BJ (cell line): ENCODE measurements at places on chromosomes 2 and 18. TPM values are rescaled to one million over a fixed set of nuclear protein-coding genes. Genes with fewer than 3 reads are reported as not detected.

The GNLY gene
- polyA plus RNA-seq, result not detected in 2 replicates

The C1D gene
- polyA plus RNA-seq, result 11.4 and 30.4 TPM in 2 replicates

The SP5 gene
- polyA plus RNA-seq, result not detected in 2 replicates

The PTGR3 gene
- polyA plus RNA-seq, result 63.0 and 70.3 TPM in 2 replicates

The GPR35 gene
- polyA plus RNA-seq, result 0.10 and 0.17 TPM in 2 replicates

The MRO gene
- not detected in 2 replicates for polyA plus RNA-seq

The CD8B2 gene
- polyA plus RNA-seq, result not detected in 2 replicates

The ADD2 gene
- not detected in 2 replicates for polyA plus RNA-seq

The UGT1A9 gene
- not detected in 2 replicates for polyA plus RNA-seq

The LINC00305 gene
- not detected in 2 replicates for polyA plus RNA-seq

The SPHKAP gene
- polyA plus RNA-seq, result 0.44 and 0.50 TPM in 2 replicates

The KLHL14 gene
- not detected in 2 replicates for polyA plus RNA-seq

The L3MBTL4 gene
- not detected in 2 replicates for polyA plus RNA-seq

The ITPRIPL1 gene
- 0.52 and 0.59 TPM in 2 replicates for polyA plus RNA-seq

The FBXO15 gene
- 0.75 and 0.82 TPM in 2 replicates for polyA plus RNA-seq

The CNGA3 gene
- not detected in 2 replicates for polyA plus RNA-seq

The TNFAIP6 gene
- 2.1 and 4.5 TPM in 2 replicates for polyA plus RNA-seq

The IL36G gene
- not detected in 2 replicates for polyA plus RNA-seq

The RSAD2 gene
- polyA plus RNA-seq, result 0.05 and 0.22 TPM in 2 replicates

The AQP4 gene
- polyA plus RNA-seq, result not detected in 2 replicates

The IL1B gene
- 7.6 and 8.4 TPM in 2 replicates for polyA plus RNA-seq

The ANKRD30B gene
- polyA plus RNA-seq, result 0.05 TPM in 1 of 2 replicates, not detected in the other

The ZBTB7C gene
- polyA plus RNA-seq, result not detected in 2 replicates

The DHX57 gene
- 10.0 and 15.2 TPM in 2 replicates for polyA plus RNA-seq

The CNDP1 gene
- polyA plus RNA-seq, result not detected in 2 replicates

The KDSR gene
- polyA plus RNA-seq, result 29.1 and 32.0 TPM in 2 replicates

The GREB1 gene
- not detected in 2 replicates for polyA plus RNA-seq

The SYT4 gene
- not detected in 2 replicates for polyA plus RNA-seq

The COL5A2 gene
- polyA plus RNA-seq, result 351 and 383 TPM in 2 replicates

The SERPINB13 gene
- polyA plus RNA-seq, result not detected in 2 replicates

The RNPEPL1 gene
- polyA plus RNA-seq, result 7.3 and 12.7 TPM in 2 replicates

The SERPINB2 gene
- polyA plus RNA-seq, result 15.2 and 22.1 TPM in 2 replicates

The CRACDL gene
- not detected in 2 replicates for polyA plus RNA-seq

The IL18RAP gene
- not detected in 2 replicates for polyA plus RNA-seq

The POU3F3 gene
- polyA plus RNA-seq, result not detected in 2 replicates

The ABHD1 gene
- 0.07 TPM in 1 of 2 replicates, not detected in the other for polyA plus RNA-seq

The SDC1 gene
- 32.0 and 42.0 TPM in 2 replicates for polyA plus RNA-seq

The SH3BP4 gene
- polyA plus RNA-seq, result 85.9 and 106 TPM in 2 replicates

The C2orf92 gene
- 2.6 and 2.7 TPM in 2 replicates for polyA plus RNA-seq

The REG3A gene
- polyA plus RNA-seq, result not detected in 2 replicates

The DOK1 gene
- 19.8 and 28.7 TPM in 2 replicates for polyA plus RNA-seq
